Stimulated activated CD4-positive, alpha-beta T cell treated with anti-CD3 and anti-CD28 coated beads, Interleukin-4, amount 100 ng/mL, for 24 hours (primary cell): ENCODE measurements at places on chromosomes 12 and 14.

- no peak for DNase-seq
These were observed 454.9 kb downstream of the ATP23 start for GRCh38 chr12:58396239-58396638.

DNA sequence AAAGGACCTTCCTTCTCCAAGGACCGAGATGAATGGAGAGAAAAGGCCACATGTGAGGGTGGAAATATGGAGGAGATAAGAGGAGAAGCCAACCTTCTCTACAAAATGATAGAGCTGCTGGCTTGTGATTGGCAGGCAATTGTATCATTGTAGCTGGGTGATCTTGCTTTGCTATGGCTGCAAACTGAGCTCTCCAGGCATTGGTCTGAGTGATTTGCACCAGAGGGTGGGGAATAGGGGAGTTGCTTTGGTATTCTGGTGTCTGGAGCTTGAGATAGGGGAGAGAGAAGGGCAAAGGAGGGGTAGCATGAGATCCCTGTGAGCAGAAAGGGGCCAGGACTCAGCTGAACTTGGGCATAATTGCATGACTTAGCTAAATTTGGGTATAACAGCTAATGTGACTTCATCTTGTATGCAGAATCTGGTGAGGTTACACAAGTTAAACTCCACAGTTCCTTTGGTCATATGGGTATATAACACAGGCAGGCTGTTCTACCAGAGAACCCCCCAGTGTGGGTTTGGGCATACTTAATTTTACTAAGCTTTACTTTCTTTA, 72.0 kb downstream of the FOS start:
- DNase-seq = no peak

GRCh38 chr14:75264036-75264435, 14.6 kb upstream of the FOS start:
- DNase-seq = no peak

DNA sequence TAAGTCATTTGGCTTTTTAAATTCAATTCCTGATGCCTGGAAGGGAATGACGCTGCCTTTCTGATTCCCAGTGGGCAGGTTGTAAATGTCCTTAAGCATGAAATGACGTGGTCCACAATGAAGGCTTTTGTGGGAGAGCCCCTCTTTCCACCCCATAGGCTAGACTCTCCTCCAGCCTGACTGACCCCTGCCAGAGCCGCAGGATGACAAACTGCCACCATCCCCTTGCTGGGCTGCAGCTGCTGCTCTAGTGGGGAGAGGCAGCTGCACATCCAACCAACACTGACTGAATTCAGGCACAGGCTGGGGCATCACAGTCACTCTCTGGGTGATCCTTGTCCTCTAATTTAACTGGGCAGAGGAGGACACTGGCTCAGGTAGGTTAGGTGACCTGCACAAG, 6.3 kb downstream of the TSPAN11 start:
- DNase-seq = no peak

- DNase-seq = no peak
These were observed 217.1 kb upstream of the AMIGO2 start for GRCh38 chr12:47296828-47297227.

DNA sequence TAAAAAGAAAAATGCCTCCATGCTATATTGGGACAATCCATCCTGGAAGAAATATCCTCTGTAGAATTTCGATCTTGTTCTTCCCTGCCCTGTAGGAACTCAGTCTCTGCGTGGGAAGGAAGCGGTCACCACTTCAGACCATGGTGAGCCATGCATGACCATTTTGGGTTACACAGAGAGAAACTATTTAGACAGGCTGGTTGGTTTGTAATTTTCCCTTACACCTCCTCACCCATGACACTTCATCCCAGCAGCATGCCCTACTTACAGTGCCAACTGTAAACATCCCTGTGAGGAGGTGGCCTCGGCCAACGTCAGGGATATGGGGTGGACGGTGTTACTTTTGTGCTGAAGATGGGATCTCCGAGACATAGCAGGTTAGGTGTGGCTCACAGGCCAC, 121.4 kb downstream of the SMOC1 start:
- DNase-seq = no peak

- DNase-seq = no peak
These were observed 8.7 kb upstream of the PLEKHA5 start for GRCh38 chr12:19120795-19121194.

GRCh38 chr12:54463034-54463433, 10.4 kb downstream of the GTSF1 start:
- DNase-seq = no peak

DNA sequence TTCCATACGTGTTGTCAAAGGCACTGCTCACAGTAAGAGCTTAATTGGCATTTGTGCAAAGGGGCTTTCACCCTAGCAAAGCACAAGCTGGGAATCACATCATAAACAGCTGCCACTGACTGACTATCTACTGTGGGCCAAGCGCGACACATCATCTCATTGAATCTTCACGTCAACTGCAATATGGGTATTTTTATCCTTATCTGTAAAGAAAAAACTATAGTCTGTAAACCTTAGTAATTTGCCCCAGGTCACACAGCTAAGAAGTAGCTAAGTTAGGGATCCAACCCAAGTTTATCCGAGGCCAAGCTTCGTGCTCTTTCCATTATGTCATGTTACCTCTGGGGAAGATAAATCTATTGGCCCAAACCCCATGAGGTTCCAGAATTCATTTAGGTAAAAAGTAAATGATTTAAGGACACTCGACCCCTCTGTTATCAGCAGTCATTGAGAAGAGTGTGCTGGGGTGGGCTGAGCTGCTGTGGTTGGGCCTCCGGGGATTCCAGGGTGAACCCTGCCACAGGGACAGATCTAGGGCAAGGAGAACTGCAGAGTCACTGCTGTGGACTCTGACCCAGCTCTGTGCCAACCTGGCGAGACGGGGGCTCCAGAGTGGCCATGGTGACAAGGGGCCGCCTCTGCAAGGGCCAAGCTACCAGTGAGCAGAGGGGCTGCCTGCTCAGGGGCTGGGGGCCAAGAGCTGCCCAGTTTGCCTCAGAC, 27.6 kb downstream of the NCKAP5L start:
- no peak for DNase-seq

GRCh38 chr12:124464830-124465229, 102.6 kb downstream of the NCOR2 start:
- no peak for DNase-seq

GRCh38 chr12:74129702-74130101, 407.9 kb upstream of the ATXN7L3B start:
- DNase-seq = no peak

- no peak for DNase-seq
These were observed 86.5 kb downstream of the LRIG3 start for GRCh38 chr12:58833853-58834252.

- DNase-seq = no peak
These were observed 133.1 kb downstream of the LRIG3 start for GRCh38 chr12:58787021-58787760.

- no peak for DNase-seq
These were observed 34.7 kb upstream of the AP4S1 start for GRCh38 chr14:30990770-30991169.

DNA sequence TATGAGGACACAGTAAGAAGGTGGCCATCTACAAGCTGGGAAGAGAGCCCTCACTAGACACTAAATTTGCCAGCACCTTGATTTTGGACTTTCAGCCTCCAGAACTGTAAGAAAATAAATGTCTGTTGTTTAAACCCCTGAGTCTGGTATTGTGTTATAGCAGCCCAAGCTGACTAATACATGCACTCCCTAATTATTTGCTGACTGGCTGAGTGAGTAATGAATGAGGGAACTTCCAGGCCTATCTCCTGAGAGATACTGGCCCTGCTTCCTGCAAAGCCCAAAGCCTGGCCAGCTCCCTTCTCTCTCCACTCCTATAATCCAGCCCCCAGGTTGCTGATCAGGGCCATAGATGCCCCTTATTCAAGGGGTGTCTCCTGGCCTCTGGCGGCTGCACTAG, 120.0 kb upstream of the NOS1 start:
- DNase-seq = no peak

DNA sequence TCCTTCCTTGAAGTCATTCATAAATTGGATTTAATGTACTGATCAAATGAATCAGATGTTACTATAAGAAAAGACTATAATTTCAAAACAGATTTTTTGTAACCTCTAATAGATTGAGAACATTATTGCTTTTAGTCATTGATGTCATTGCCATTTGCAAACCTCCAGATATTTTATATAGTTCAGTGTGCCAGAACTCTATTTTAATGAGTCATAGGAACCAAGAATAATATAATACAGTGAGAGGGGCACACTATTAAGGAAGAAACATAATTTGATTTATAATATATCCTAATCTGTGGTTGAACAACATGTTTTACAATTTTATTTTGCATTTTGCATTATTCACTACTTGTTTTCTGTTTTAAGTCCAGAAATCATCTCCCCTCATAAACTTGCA, 78.0 kb downstream of the LRRC9 start:
- DNase-seq = no peak

DNA sequence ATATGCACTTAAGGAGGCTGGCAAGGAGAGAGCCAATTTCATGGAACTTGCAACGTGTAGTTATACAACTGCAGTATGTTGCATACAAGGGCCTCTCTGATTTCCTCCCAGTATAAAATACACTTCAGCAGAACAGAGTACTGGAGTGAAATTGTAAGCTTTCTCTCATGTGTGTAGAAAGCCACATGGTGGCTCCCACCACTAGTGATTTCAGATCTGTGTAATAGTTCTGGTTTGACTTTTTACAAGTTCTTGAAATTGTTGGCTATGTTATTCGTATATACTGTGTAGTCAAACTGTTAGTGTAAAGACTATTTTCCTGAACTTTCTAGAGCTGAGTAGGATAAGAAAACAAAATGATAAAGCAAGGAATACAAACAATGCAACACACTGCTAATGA, 16.4 kb upstream of the LMO3 start:
- no peak for DNase-seq

DNA sequence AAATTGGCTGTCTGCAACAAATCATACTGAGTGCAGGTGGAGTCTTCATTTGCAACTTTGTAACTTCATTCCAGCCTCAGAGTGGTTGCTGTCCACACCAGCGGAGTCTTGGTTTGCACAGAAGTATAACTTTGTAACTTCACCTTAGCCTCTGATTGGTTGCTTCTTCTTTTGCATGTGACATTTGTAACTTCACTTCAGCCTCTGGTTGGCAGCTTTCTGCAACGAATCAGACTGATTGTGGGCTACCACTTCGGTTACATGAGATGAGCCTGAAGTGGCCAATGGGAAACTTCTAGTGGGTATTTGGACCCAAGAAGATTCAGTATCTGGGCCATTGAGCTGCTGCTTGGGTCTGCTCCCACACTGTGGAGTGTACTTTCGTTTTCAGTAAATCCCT, 17.8 kb downstream of the RASSF8 start:
- no peak for DNase-seq

- DNase-seq = no peak
These were observed 883.7 kb upstream of the TMEM132C start for GRCh38 chr12:127383281-127383680.

GRCh38 chr14:83827383-83827782, 1702.6 kb upstream of the FLRT2 start:
- DNase-seq = no peak

DNA sequence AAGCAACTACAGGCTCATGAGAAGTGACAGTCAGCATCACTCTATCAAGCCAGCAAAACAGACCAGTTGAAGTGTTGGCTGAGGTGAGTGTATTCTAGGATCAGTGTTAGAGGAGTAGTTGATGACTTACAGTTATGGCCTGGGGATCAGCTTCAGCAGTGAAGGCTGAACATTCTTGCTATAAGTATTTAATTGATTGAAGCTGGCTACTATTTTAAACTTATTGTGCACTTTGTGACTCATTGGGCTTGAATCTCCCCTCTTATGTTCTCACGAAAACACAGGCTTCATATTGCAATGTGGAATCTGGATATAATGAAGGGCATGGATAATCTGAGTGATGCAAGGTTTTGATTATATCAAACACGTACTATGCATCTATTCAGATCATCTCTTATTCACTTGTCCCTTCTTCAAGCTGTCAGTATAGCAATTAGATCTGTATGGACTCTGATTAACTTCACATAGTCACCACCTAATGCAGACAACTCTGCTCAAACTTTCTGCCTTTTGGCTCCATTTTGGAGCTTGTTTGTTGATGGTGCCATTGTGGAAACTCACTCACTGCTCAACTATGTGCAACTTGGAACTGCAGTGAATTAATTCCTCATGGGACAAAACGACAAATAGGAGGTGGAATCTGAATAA, 309.2 kb downstream of the SLC16A7 start:
- DNase-seq = no peak

- no peak for DNase-seq
These were observed 8.5 kb downstream of the CRACR2A start for GRCh38 chr12:3744229-3744901.

DNA sequence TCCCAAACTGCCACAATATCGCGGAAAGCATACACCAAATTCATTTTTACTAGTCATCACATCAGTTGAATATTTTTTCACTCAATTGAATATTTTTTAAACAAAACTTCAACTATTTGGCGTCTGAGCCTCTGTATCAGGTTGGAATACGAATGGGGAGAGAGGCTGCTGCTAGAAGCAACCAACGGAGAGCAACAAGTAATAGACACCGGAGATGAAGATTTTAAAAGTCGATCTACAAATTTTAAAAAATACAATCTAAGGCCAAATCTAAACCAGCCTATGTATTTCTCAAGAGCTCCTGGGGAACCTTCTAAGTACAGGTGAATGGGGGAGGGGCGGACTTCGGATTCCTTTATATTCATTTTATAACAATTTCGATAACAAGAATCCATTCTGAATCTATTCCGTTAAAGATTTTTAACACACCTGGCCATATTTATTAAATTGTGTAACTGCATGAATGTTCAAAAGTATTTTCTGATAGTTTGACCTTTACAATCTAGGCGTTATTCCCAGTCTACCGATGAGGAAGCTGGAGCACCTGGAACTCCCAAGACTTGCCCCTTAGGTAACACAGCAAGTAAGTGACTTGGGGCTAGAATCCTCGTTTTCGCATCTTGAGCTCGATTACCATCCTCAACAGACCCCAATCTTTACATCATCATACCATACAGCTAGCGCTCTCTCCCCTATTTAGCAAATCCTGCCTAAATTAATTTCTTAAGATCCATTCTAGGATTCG, 1.2 kb downstream of the GNPNAT1 start:
- DNase-seq = no peak

DNA sequence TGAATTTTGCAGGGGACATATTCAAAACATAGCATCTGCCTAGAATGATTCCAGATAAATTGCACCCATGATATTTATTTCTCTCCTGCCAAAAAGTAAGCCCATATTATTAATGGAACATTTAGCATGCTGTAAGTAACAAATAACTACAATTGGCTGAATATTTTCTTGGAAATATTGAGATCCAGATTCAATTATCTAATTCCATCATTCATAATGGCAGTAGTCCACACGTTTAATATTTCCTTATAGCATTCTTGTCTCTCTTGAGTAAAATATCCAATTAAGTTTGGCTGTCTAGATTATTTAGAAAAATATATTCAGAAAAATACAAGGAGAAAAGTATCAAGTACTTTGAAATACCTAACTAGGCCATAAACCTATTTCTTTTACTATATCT, 157.5 kb downstream of the FLRT2 start:
- DNase-seq = no peak

DNA sequence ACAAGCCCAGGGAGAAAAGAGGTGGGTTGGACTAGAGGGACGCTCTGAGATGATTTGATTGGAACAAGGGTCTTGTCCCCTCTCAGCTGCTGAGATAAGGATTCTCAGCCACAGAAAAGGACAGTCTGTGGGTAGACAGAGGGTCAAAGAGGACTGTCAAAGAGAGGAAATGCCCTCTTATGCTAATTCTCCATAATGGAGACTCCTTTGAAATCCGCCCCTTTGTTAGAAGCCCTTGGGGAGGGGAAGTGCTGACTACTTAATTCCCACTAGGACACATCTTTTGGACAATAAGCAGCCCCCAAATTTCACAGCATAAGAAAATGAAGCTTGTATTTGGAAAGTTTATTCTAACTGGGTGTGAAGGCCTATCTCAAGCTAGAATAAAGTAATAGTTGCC, 176.6 kb downstream of the KTN1 start:
- DNase-seq = no peak
